ENCODE measurements at places on chromosomes 7 and 10.

DNA sequence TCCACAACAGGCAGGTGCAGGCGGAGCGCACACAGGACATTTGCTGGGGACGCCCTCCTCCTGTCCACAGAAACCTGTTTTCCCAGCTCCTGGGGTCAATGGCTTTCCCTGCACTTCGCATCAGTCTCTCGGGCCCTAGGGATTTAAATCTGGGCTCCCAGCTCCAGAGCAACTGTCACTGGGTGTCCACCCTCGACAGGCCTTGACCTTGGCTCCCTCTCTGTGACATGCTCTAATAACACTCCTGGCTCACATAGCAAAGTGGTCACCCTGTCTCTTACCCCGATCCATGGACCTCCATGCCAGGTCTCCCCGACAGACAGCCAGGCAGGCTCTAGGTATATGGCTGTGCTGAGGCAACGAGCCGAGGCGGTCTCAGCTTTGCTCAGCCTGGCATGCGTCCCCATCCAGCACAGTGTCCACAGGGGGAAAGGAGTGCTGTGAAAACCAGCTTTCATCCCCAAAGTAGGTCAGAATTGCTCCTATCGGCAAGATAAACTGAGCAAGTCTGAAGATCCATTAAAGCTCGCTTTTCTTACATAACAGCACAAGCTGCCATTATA, 195.6 kb downstream of the TNS3 start:
- no peak for DNase-seq

DNA sequence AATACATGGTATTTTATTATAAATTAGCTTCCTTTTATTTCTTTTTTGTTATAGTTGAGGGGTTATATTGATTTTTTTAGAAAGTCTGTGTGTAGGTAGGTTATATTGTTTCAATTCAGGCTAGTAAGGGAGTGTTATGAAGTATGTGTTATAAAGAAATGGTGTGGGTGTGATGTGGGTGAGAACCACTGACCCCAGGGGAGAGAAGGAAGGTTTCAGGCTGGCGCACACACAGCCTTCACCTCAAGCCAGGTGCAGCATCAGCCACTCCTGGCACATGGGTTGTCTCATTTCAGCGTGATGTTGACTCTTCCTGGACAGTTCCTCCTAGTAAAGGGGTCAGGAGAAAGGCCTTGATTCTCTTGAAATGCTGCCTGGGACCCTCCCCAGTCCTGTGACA, 291.3 kb downstream of the POU6F2 start:
- DNase-seq = no peak

DNA sequence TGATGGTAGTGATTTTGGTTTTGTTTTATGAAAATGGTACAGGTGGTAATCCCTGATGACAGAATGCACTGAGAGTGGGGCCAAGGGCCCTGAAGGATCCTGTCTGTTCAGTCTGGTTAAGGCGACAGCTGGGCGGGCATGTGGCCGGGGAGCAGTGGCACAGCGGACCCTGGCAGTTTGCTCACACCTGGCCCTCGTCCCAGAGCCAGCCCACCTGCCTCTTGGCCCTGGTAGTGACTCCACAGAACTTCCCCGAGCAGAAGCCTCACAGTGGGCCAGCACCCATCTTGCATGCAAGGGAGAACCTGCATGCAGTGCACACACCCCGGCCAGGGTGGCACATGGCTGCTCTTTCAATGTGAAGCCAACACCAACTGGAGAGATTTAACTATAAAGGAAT, 82.8 kb downstream of the ALOX5 start:
- DNase-seq = no peak

GRCh38 chr7:104972500-104972899, 41.5 kb upstream of the KMT2E start:
- DNase-seq = no peak

DNA sequence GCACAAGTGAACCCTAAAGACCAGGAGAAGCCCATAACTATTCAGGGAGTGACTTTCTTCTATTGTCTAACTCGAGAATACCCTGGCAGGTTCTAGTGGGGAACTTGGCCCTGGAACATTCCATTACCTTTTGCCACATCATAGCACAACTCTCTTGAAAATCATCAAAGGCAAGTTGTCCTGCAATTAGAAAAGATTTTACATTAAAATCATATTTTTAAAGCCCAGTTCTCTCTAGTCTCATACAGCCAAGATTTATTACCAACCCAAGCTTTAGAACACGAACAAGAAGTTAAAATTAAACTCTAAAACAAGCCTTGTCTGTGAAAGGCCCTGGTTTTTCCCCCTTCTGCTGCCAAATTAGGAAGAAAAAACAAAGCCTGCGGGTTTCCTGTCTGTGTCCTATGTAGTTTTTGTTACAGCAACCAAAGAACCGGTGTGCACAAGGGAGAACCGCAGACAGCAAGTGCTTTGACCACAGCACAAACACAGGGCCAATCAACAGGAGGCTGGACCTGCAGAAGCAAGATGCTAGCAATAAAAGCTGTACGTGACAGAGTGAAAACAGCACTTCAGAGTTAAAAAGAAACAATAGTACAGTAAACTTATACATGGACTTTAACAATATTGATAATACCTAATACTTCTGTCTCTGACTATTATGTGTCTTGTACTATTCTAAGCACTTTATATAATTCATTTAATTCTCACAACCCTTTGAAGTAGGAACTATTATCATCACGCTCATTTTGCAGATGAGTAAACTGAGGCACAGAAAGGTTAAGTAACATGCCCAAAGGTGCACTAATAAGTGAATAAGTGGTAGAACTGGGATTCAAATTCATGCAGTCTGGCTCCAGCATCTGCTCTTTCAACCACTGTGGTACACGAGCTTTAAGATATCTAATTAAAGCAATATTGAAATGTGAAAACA, 65.8 kb downstream of the STK17A start:
- no peak for DNase-seq

Measured in HCT116 (cell line).